MCF 10A (cell line): ENCODE measurements at places on chromosomes 7 and 10.

DNA sequence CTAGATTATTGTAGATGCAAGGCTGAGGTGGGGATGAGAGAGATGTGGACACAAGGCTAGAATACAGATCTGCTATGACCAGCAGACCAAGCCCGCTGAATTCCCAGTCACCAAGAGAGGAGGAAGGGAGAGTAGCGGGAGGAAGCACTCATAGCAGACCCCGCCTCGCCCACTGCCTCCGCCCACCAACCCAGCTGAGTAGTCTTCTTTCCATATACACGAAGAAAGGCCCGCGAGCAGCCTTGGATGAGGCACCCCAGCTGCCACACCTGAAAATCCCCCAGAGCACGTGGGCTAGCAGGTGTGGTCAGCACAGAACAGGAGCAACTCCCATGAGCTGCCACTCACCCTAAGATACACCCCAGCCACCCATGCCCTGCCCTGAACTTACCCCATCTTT is 7.9 kb upstream of the H2BK1 start:
- no peak for DNase-seq

DNA sequence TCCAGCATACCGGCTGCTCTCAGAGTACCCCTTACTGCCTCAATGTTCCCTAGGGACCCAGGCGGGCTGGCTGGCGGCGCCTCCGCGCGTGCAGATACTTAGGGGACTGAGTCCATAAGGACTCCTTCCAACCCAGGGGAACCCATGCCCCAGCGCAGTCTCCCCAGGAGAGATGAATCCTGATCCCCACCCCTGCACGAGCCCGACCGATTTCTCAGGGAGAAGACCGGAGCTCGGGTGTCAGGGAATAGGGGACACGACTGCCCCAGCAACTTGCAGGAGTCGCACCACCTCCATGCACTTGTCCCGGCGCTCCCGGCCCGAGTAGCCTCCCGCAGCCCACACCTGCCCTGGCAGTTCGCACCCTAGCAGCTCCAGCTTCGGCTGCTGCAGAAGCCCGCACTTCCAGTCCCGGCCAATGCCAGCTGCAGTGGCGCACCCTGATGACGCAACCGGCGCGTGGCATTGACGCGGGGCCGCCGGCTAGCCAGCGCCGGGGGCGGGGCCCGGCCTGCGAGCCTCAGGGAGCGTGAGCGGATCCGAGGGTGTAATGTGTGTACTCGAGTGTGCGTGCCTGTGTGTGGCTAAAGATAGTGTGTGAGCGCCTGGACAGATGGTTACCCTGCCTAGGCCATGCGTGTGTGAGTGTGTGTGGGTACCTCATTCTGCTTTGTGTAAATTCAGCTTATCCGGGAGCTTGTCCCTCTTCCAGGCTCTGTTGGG is at the start of gene GPAM:
GPAM (minus strand) TSS at position 437 of the 723 bp plus-strand sequence. CDS start 1,981 bp downstream, outside the sequence.
- DNase-seq, result peak; percentile 87

DNA sequence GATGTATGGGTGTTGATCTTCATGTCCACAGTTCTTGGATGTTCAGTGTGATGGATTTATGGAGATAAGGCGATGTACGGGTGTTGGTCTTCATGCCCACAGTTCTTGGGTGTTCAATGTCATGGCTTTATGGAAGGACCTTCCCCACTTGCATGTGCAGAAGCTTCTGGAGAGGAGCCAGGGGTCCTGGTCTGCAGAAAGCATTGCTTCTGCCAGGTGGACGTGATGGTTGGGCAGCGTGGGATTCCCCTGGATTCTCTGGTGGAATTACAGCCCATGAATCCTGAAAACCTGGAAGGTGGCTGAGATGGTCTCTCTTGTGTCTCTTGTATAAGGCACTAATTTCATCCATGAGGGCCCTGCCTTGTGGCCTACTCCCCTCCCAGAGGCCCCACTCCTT is 183.7 kb upstream of the TCERG1L start:
- DNase-seq, result no peak

- no peak for DNase-seq
Observed at GRCh38 chr7:130662426-130662825, 6.1 kb downstream of the COPG2 start.

- DNase-seq, result no peak
Observed at GRCh38 chr7:136066304-136067143, 89.4 kb upstream of the MTPN start.

DNA sequence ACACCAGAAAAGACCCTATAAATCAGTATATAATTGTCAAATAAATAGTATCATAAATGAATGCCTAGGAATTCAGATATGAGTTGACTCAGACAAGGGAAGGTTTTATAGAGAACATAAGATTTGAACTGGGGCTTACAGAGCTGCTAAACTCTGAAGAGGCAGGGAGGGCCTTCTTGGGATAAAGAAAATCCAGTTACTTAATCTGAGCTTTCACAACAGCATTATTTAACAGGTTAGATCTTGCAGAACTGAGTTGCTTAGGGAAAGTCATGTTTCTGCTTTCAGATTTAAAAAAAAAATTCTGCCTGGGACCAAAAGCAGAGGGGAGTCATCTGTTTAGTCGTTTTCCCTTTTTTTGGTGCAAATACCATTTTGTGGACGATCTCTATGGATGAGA is 594.8 kb upstream of the FZD8 start:
- no peak for DNase-seq
